ENCODE measurements at places on chromosomes 4 and X.

- no peak for DNase-seq
Observed at GRCh38 chr4:94491322-94491721, 39.6 kb downstream of the PDLIM5 start.

DNA sequence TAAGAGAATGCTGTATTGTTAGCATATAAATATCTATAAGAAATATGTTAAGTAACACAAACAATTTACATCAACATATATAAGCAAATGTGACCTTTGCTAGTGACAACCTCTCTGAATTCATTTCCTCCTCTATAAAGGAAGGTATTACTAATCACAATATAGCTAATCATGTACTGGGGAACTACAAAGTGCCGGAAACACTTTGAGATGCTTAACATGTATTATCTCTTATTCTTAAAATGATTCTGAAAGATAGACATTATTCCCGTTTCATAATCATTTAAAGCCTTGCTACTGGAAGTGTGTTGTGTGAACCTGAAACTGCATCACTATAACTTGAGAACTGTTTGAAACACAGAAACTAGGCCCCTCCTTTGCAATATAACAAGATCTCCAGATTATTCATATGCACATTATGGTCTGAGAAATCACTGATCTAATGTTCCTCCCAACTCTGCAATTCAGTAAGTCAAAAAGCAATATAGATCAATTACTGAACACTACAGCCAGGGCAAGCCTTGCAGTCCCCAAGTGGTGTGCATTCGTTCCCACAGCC, 54.0 kb downstream of the KLHL8 start:
- DNase-seq, result no peak

DNA sequence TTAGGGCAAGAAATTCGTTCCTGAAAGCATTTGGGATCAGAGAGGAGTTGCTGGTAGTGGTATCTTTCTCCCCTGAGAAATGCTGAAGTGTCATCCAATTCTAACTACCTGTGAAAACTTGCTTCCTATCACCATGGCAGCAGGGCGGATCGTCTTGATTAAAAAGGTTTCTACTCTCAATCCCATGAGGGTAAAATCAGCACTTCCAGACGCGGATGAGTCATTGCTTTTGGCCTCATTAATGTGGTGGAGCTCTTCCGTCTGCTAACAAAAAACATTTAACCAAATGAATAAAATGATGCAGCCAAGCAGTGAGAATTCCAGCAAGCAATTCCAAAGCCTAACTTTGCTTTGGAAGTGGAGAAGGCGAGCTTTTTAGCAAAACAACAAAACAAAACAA, 325.6 kb downstream of the CAMK2D start:
- DNase-seq, result no peak

DNA sequence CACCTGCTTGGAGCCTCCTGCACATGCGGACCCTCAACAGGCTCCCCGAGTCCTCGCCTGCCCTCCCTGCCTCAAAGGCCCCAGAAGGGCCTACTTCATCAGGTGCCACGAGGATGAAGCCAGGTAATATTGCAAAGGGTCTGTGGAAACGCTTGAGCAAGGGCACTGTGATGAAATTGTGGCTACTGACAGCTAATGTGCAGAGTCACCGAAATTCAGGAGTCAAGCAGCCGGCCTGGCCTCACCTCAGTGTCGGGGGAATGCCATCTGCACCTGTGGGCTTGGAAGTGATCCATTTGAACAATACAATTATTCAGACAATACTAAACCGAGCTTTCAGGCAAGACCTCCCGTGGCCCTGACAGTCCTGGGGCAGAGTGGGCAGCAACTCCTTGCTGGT, 3.1 kb upstream of the FGFR3 start:
- no peak for DNase-seq

DNA sequence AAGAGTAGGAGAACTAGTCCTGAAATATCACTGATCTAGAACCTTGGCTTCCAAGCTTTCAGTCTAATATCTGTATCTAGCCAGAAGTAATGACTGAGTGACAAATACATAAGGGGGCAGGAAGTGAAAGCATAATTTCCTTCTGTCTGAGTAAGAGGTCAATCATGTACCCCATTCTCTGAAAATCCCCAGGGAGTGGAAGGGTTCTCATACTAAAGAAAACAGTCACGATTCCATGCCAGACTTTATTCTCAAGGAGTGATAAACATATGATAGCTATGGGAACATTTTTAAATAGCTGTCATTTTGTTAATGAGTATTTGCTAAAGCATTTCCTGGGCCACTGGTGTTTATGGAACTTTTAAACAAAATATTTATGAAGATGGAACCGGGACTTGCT, 308.5 kb downstream of the ARHGAP24 start:
- no peak for DNase-seq

- DNase-seq, result no peak
Observed at GRCh38 chrX:36957425-36958328, 50.5 kb upstream of the FAM47C start.

DNA sequence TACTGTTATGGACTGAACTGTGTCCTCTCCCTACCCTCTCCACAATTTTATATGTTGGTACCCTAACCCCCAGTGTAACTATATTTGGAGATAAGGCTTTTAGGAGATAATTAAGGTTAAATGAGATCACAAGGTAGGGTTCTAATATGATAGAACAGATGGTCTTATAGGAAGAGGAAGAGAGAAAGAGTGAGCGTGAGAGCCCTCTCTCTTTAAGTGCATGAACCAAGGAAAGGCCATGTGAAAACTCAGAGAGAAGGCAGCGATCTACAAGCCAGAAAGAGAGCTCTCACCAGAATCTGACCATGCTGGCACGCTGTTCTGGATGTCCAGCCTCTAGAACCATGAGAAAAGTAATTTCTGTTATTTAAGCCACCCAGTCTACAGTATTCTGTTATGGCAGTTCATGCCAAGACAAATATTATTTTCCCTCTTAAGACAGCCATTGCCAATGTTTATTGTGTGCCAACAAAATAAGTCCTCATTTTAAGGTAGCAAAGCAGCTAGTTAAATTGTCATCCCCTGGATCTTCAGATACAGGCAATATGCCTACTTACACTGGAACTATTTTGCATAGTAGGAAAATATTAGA, 336.2 kb downstream of the MID1IP1 start:
- no peak for DNase-seq

- no peak for DNase-seq
Observed at GRCh38 chr4:114472269-114473032, 126.2 kb upstream of the UGT8 start.

DNA sequence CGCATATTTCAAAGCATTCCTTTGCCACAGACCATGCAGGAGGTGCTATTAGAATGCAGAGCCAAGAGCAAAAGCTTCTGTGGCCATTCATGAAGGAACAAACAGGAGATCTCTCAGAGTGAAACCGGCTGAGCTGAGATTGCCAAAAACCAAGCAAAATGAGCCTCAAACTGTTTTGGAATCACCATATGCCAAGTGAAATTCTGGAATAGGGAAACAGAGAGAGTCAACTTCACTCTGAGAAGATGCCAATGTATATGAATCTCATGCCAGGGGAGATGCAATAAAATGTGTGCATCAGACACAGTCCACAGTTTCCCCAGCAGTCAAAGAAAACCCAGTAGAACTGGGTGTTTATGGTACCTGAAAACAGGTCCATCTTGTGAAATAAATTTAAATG, 42.3 kb downstream of the SRPX start:
- DNase-seq, result no peak

GRCh38 chr4:53307819-53308780, 57.8 kb downstream of the SCFD2 start:
- DNase-seq, result no peak

- DNase-seq, result no peak
Observed at GRCh38 chr4:141448490-141448889, 187.9 kb upstream of the IL15 start.

- no peak for DNase-seq
Observed at GRCh38 chr4:47835494-47835893, 2.4 kb downstream of the CORIN start.

- DNase-seq, result no peak
Observed at GRCh38 chr4:80492761-80493160, 157.2 kb downstream of the CFAP299 start.

GRCh38 chr4:11051181-11051580, 366.6 kb upstream of the CLNK start:
- no peak for DNase-seq

DNA sequence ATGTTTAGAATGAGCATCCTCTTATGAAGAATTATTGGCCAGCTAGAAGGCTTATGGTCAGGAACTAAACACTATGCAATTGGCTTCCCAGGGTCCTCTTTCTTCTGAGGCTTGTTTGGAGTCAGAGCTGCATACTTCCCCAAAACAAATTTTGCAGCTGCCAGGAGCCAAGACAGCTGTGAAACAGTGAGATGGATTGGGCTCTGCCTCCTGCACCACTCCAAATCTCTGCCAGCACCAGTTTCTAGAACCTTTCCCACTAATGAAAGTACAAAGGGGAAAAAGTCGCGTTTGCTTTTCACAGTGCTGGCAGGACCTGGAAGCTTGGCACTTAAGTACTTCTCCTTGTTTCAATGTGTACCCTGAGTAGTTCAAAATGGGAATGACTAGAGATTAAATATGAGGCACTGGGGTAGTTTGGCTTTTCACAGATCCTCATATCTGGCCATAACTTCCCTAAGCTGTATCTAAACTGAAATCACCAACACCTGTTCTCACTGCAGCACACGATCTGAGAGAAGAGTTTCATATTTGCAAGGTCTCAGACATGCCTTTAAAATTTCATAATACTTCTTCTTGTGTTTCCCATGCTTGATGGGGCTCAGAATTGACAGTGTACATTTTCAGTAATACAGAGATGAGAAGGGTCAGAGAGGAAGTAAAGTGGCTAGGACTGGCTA, 20.7 kb upstream of the AR start:
- no peak for DNase-seq
